Stimulated activated CD8-positive, alpha-beta memory T cell treated with anti-CD3 and anti-CD28 coated beads, Interleukin-2, amount 100 ng/mL, for 1 hour (primary cell): ENCODE measurements at places on chromosomes 6 and 20.

- DNase-seq: no peak
These were observed 258.4 kb upstream of the JARID2 start for GRCh38 chr6:14987490-14987889.

GRCh38 chr20:12967932-12968331 lies 40.8 kb upstream of the SPTLC3 start:
- DNase-seq: no peak

GRCh38 chr6:157909282-157909664 lies 72.4 kb upstream of the SYNJ2 start:
- no peak for DNase-seq

GRCh38 chr6:169185011-169185521 lies 68.6 kb downstream of the THBS2 start:
- DNase-seq: no peak

- no peak for DNase-seq
These were observed 42.6 kb downstream of the DSTN start for GRCh38 chr20:17612287-17612991.

GRCh38 chr20:35600993-35601973 lies 14.3 kb upstream of the SPAG4 start:
- DNase-seq: peak; percentile 45

GRCh38 chr6:485655-486170 lies 94.2 kb downstream of the IRF4 start:
- no peak for DNase-seq

DNA sequence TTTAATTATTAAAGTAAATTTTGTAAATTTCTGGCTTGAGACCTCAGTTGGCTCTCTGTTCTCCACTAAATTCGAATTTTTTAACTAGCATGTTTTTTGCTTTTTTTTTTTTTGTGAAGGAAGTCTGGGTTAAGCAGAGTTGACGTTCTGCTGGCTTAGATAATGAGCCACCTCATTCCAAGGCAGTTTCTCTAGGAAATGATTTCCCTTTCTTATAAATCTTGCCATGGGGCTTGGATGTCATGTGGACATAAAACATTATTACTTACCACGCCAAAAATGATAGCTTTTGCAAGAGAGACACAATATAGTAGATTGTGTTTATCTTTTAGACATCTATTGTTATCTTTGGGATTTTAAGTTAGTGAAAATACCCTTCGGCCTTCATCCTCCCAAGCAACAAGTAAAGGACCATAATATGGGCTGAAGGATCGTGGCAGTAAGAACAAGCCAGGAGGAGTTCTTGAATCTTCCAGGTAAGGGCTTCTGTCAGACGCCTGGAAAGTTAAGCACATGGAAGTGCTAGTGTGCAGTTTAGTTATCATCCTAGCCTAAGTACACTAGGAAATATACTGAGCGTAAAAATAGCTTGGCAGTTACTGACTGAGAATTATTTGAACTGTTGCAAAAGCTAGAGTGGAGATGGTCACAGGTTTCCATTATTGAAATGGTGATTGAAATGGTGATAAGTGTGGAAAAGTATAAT lies 30.7 kb downstream of the ADGRG6 start:
- no peak for DNase-seq

DNA sequence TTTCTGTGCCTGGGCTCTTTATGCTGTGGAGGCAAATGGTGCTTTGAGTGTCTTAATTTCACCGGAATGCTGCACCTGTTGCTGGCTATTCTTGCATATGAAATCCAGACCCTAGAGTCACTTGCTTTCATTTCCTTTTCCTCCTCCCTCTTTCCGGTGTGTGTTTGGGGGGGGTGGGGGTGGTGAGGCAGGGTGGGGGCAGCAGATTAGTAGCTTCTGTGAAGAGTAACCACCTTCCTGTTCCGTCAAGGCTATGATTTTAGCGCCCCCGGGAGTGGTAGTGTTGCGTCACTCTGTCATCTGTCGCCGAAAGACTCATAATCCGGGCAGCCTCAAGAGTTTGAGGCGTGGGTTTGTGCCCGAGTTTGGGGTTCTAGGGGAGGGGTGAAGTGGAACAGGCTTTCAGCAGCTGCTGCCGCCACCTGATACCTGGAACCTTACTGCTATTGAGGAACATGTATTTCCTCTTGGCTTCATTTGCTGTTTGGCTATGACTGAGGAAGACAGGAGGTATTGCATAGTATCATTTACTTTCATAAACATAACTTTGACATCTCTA lies 49.1 kb downstream of the UTRN start:
- peak; percentile 39 for DNase-seq

DNA sequence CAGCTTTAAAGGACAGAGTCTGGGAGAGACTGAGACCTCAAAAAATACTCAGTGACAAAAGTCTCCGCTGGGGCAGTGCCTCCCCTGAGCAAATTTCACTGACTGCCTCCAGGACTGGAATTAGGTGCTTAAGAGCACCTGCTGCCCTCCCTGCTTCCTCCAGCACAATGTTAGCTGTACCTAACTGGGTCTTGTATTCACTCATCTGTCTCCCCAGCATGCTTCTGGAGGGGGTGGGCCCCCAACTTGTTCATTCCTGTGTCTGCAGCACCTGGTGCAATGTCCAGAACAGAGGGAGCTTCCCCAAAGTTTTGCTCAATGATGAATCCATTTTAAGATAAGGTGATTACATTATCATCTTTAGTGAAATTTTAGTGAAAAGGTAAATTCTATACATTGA lies 650.7 kb downstream of the KIF16B start:
- DNase-seq: no peak
